ENCODE measurements at places on chromosomes 7 and 10.
A peak's percentile ranks its signal among the peaks of the same experiment; 100 is the strongest.

- DNase-seq: peak; percentile 69
Measured at GRCh38 chr7:55546814-55547213, 25.5 kb downstream of the VOPP1 start.

GRCh38 chr10:67520924-67521520, 175.0 kb downstream of the CTNNA3 start:
- peak; percentile 13 for DNase-seq

DNA sequence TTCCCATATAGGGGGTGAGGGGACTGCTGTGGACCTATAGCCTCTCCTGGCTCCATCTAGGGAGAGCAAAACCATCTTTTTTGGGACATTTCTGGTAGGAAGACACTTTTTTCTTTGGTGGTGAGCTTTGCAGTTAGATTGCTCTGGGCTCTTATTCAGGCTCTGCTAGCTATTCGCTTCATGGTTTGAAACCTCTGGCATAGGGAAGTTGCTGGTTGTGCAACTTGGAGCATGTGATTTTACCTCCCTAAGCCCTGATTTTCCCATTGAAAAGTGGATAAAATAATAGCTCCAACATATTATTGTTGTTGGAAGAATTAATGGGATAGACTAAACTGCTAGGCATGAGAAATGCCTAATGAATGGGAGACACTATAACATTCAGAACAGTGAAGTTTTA, 69.6 kb downstream of the CYP26A1 start:
- DNase-seq: no peak

GRCh38 chr10:69241575-69241974, 21.4 kb downstream of the HKDC1 start:
- no peak for DNase-seq

DNA sequence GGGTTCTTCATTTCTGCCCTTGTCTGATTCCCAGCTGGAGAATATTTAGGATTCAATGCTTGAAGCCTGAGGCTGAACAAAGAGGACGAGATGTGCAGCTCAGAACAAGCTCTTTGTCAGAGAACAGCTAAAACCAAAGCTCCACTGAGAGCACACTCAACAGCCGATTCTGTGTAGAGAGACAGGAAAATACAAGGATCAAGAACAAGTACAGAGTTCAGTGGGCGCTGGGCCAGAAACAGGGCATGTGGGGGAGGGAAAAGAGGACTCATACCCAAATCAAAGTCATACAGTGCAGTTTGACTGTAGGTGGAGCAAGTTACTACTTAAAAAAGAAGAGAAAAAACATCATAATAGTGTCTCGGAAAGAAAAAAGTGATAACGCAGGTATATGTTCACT, at the start of gene AGMO:
Gene AGMO, minus strand, starts transcription at position 181 of the 400 bp plus-strand sequence.
- DNase-seq: peak; percentile 55

- no peak for DNase-seq
Measured at GRCh38 chr10:28721318-28721951, 44.1 kb downstream of the BAMBI start.

GRCh38 chr10:62062752-62063512, 161.4 kb downstream of the ARID5B start:
- no peak for DNase-seq

DNA sequence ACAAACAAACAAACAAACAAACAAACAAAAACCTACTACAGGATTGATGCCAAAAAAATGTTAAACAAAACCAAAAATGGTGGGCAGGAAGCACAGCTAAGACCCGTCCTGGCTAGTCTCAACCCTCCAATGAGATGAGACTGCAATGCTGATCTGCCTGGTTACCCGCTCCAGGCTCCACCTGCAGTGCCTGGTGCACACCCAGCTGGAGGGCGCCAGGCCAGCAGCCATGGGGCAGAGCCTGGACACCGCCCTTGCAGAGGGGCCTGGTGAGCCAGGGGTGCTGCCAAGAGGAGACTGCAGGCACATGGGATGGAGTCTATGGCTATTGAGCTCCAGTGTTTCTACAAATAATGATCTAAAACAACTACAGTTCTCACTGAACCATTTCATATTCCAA, 107.0 kb downstream of the LARP4B start:
- DNase-seq: no peak

GRCh38 chr10:33178026-33178755, 156.3 kb downstream of the NRP1 start:
- no peak for DNase-seq

- DNase-seq: no peak
Measured at GRCh38 chr7:42883950-42884349, 27.9 kb downstream of the C7orf25 start.

DNA sequence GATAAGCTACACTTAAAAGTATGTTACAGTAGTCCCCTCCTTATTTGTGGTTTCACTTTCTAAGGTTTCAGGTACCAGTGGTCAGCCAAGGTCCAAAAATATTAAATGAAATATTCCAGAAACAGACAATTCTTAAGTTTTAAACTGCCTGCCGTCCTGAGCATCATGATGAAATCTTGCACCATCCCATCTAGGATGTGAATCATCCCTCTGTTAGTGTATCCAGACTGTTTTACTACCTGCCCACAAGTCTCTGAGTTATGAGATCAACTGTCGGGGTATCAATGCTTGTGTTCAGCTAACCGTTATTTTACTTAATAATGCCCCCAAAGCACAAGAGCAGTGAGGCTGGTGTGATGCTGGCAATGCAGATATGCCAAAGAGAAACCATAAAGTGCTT, 11.4 kb downstream of the KDM7A start:
- peak; percentile 75 for DNase-seq

DNA sequence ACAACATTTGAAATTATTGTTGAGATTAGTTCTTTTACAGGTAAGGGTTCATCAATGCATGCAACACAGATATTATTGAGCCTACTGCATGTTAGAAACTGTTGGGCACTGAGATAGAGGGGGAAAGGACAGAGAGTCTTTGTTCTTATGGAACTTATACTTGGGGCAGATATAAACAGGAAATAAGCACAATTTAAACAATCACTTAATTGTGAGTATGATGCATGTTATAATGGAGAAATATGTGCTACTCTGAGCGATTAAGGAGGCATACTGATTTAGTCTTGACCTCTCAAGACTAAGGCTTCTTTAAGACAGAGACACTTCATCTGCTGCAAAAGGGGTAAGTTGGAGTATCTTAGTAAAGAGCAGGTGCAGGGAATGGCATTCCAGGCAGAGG, 593.3 kb downstream of the CCSER2 start:
- DNase-seq: no peak

GRCh38 chr7:1713502-1714484, 43.7 kb downstream of the ELFN1 start:
- DNase-seq: no peak

DNA sequence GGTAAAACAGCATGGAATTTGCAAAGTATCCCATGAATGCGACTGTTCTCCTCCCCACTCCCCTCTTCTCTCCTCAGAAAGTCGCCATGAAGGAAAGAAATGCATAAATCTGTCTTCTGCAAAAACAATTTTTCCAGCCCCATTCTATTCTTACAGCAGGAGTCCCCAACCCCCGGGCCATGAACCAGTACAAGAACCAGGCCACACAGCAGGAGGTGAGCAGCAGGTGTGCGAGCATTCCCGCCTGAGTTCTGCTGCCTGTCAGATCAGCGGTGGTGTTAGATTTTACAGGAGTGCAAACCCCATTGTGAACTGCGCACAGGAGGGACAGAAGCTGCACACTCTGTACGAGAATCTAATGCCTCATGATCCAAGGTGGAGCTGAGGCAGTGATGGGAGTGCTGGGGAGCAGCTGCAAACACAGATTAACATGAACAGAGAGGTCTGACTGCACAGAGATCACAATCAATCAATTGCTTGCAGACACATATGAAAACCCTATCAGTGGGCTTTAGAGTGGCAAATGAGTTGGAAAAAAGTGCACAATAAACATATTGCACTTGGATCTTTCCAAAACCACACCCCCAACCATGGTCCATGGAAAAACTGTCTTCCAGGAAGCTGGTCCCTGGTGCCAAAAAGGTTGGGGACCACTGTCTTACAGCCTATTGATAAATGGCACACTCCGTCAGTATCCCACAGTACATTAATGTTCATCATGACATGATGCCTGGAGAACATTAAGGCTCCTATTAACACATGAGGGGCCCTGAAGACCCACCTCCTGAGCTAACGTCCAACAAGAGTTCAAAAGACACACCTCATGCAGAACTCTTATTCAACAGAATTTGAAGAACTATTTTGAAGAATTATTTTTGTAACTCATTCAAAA, 205.0 kb downstream of the PTPRN2 start:
- no peak for DNase-seq

DNA sequence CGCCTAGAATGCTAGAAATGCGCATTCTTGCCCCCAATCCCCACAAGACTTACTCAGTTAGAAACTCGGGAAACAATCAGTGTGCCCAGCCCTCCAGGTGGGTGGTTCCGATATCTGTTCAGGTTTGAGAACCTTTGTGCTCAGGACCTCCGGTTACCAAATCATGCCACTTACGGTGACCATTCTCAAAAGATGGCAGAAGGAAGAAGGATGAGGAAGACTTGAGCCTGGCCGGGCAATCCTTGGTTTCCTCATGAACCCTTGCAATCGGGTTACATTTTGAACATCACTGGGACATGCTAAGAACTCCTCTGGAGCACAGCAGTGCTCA, 52.1 kb downstream of the RBM17 start:
- DNase-seq: no peak

- DNase-seq: no peak
Measured at GRCh38 chr7:4838626-4839334, 23.1 kb downstream of the PAPOLB start.

- DNase-seq: no peak
Measured at GRCh38 chr10:94496646-94497045, 48.9 kb upstream of the HELLS start.

GRCh38 chr7:155466814-155467733, 9.1 kb downstream of the EN2 start:
- DNase-seq: no peak

- no peak for DNase-seq
Measured at GRCh38 chr7:70582927-70583895, 548.7 kb upstream of the GALNT17 start.

DNA sequence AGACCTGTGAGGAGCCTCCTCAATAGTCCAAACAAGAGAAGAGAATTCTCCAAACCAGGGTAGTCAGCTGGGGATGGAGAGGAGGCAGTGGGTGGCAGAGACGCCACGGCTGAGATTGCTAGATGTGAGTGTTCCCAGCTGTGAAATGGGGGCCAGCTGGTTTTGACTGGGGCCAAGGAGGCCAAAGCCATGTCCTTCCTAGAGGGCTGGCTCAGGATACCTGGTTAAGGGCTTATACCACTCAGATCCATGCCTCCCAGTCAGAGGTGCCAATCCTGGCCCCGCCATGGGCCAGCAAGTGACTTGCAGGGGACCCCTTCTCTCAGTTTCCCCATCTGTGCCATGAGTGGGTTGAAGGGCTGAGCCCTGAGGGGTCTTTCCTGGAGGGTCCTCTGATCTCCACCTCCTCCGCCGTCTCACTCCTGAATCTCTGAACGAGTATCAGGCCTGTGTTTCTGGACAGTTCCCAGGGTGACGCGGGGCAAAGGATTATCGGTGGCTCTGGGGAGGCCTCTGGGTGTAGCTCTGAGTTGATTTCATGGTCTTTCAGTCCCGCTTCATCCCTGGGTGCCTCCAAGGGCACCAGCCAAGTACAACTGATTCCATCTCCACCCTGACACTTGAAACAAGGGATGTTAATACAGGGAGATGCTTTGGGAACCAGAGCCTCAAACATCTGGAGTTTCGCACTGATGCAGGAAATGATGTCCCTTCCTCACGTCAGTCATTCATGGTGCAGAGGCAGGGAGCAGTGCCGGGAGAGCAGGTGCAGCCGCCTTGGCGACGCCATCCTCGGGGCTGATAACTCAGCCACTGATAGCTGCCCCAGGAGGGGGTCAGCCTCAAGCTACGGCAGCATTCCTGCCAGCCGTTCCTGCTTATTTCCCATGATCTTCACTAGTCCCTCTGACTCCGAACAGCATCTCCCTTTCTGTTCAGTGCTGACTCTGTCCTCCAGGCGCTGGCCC, 126.7 kb downstream of the RGS10 start:
- no peak for DNase-seq

DNA sequence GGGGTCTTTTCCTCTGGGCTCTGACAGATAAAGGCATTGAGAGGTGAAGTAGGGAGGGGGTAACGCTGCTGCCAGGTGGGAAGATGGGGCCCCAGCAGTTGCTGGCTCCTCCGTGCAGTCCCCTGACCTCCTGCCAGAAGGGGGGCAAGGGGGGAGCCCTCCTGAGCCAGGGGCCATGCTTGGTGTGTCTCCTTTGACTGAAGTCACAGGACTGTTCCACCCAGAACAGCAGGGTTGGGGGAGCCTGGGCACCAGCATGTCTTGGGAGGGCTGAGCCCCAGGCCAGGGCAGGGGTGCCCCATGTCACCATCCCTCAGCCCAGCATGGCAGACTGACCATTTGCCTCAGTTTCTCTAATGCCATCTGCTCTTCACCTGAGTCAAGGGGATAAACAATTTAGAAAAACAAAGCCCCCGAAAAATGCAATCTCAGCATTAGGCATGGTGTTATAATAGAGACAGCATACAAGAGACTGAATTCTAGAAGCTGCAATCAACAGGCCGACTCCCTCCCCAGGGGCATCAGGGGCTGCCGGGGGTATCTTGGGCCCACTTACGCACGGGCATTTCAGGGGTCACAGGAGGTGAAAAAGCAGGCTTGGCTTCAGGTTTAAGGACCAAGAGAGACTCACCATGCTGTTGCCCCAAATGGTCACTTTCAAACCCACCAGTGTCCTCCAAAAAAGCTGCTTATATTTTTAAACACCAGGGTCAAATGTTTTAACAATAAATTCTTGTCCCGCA, 108.6 kb upstream of the GPR26 start:
- DNase-seq: no peak

GRCh38 chr7:93198472-93198871, 27.8 kb downstream of the HEPACAM2 start:
- no peak for DNase-seq

DNA sequence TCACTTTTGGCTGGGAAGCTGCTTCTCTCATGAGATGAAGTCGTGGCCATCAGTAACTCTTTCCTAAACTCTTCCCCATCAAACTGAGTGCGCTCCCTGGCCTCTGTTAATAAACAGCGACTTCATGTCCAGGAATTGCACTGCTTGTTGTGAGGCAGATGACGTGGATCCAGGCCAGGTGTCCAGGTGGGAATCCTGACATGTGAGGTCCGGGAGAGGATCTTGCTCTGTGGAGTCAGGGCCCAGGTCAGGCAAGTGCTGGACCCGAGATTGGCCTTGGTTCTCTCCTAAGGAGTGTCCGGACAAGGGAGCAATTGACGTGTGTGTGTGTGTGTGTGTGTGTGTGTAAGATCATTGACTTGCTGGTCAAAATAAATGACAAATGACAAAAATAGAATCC, 362.7 kb downstream of the GLRX3 start:
- DNase-seq: no peak

- DNase-seq: no peak
Measured at GRCh38 chr10:95755511-95756004, 405 bp upstream of the ENTPD1 start.

DNA sequence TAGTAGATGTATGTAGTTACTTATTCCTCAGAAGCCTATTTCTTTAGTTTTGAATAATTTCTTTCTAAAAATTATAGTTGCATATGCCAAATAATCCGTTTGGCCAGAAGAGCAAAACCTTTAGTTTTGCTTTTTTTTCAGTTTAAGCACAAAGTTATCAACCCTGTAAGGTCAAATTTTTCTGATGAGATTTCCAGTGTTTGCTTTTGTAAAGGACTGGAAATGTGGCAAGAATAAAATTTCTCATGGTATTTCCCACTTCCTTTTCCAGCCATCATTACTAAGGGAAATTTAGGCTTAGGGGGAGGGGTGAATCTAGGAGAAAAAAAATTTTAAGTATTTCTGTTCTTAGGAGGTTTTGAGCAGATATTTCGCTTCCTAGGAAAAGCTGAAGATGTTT, 7.6 kb downstream of the CALD1 start:
- no peak for DNase-seq
